ENCODE measurements at places on chromosomes 4 and X.

GRCh38 chrX:34778916-34779315, 121.8 kb upstream of the TMEM47 start:
- no peaks in the 10 kb centered on the region for H3K27me3 ChIP-seq
- no peak for DNase-seq
- H3K4me1 ChIP-seq = no peaks in the 10 kb centered on the region

GRCh38 chrX:149456476-149457245, 48.4 kb downstream of the IDS start:
- peaks cover 8% of the 10 kb centered on the region for H3K27me3 ChIP-seq
- no peaks in the 10 kb centered on the region for H3K36me3 ChIP-seq
- no peak for DNase-seq
- no peak overlapping the region for H3K27ac ChIP-seq
- no peaks in the 10 kb centered on the region for H3K4me1 ChIP-seq

DNA sequence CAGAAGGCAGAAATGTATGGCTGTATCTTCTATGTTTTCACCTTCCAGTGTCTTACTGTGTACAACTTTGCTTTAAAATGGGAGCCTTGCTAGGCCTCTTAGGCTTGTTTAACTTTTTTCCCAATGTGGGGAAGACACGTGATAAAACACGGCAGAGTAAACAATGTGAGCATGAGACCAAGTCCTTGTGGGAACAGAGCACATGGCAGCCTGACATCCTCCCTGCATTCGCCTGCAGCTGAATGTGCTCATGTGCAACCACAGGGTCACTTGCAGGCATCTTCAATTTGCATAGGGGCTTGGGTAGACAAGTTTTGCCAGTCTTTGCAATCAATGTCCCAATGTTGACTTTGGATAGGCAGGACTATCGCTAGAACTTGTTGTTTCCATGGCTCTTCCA, 91.8 kb downstream of the CCNG2 start:
- H3K4me3 ChIP-seq = no peak overlapping the region
- H3K27me3 ChIP-seq = peaks cover 3% of the 10 kb centered on the region
- no peak for DNase-seq
- no peaks in the 10 kb centered on the region for H3K36me3 ChIP-seq
- H3K27ac ChIP-seq = no peak overlapping the region

- H3K4me3 ChIP-seq = no peak overlapping the region
- no peak overlapping the region for H3K27ac ChIP-seq
- DNase-seq = no peak
Observed at GRCh38 chr4:24659241-24659961, 75.0 kb upstream of the DHX15 start.

GRCh38 chrX:13275031-13275430, 44.8 kb downstream of the ATXN3L start:
- H3K4me1 ChIP-seq = peaks cover 16% of the 10 kb centered on the region
- H3K36me3 ChIP-seq = no peaks in the 10 kb centered on the region

GRCh38 chrX:149903889-149904748, 23.1 kb downstream of the MAGEA8 start:
- H3K27ac ChIP-seq = peak overlapping the region; percentile 79
- no peaks in the 10 kb centered on the region for H3K27me3 ChIP-seq
- no peak for DNase-seq
- H3K4me3 ChIP-seq = peak overlapping the region; percentile 48
- no peaks in the 10 kb centered on the region for H3K36me3 ChIP-seq
- peaks cover 18% of the 10 kb centered on the region for H3K4me1 ChIP-seq

- no peak overlapping the region for H3K4me3 ChIP-seq
- no peak for DNase-seq
- no peaks in the 10 kb centered on the region for H3K36me3 ChIP-seq
- H3K27ac ChIP-seq = no peak overlapping the region
- peaks cover 2% of the 10 kb centered on the region for H3K27me3 ChIP-seq
Observed at GRCh38 chr4:173478201-173478912, 51.7 kb downstream of the HAND2 start.

- DNase-seq = no peak
- no peaks in the 10 kb centered on the region for H3K27me3 ChIP-seq
- no peak overlapping the region for H3K27ac ChIP-seq
- no peak overlapping the region for H3K4me3 ChIP-seq
- H3K36me3 ChIP-seq = no peaks in the 10 kb centered on the region
Observed at GRCh38 chr4:110851989-110852388, 229.1 kb upstream of the PITX2 start.

DNA sequence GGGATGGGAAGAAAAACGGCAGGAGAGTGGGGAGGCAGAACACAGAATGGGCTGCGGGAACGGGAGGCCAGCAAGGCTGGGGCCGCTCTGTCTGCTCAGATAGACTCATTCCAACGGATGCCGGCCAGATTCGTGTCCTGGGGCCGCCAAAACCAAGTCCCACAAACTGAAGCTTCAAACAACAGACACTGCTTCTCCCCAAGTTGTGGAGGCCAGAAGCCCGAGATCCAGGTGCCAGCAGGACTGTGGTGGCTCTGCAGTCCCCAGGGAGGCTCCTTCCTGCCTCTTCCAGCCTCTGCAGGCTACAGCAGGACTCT, 100.6 kb downstream of the ADRA2C start:
- no peaks in the 10 kb centered on the region for H3K4me1 ChIP-seq
- H3K27me3 ChIP-seq = peaks cover 9% of the 10 kb centered on the region
- no peaks in the 10 kb centered on the region for H3K36me3 ChIP-seq
- H3K27ac ChIP-seq = no peak overlapping the region
- no peak for DNase-seq

GRCh38 chr4:2837110-2837903, 6.3 kb upstream of the ADD1 start:
- DNase-seq = no peak
- H3K36me3 ChIP-seq = peaks cover 40% of the 10 kb centered on the region
- peaks cover 30% of the 10 kb centered on the region for H3K4me1 ChIP-seq
- peak overlapping the region; percentile 83 for H3K27ac ChIP-seq
- H3K4me3 ChIP-seq = peak overlapping the region; percentile 71

DNA sequence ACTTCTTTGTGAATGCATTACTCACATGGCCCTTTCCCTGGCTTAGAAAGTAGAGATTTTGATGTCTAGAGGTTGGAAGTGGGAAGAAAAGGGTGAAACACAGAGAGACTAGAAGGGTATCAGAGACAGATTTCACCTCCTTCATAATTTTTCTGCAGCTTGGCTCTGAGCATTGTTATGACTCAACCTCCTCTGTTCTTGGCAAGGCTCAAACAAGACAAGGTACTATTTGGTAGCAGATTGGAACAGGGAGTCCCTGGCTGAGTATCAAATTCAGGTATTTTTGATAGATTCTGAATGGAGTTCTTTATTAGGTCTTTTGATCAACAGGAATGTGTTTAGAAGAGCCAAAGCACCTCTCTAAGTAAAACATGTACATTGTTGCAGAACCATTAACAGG, 146.3 kb upstream of the CHRDL1 start:
- H3K27ac ChIP-seq = no peak overlapping the region
- H3K4me1 ChIP-seq = no peaks in the 10 kb centered on the region

GRCh38 chr4:44916411-44916810, 190.1 kb upstream of the GNPDA2 start:
- no peak for DNase-seq
- H3K36me3 ChIP-seq = no peaks in the 10 kb centered on the region
- no peak overlapping the region for H3K27ac ChIP-seq
- H3K4me3 ChIP-seq = no peak overlapping the region

DNA sequence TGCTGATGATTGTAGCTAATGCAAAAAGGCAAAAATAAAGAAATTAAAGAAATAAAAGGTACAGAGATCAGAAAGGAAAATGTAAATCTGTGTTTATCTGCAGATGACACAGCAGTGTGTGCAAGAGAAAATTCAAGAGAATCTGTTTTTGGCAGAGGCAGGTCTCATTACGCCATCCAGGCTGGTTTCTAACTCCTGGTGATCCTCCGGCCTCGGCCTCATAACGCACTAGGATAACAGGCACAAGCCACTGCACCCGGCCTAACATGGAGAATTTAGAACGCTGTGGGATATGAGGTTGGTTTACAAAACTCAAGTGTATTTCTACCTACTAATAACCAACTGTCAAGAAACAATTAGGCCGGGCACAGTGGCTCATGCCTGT, 29.4 kb downstream of the CTBP1 start:
- H3K4me3 ChIP-seq = no peak overlapping the region
- H3K27me3 ChIP-seq = no peaks in the 10 kb centered on the region
- no peak for DNase-seq
- peaks cover 63% of the 10 kb centered on the region for H3K36me3 ChIP-seq

GRCh38 chrX:15781961-15782699, 8.2 kb upstream of the ZRSR2 start:
- peaks cover 9% of the 10 kb centered on the region for H3K4me1 ChIP-seq
- no peak for DNase-seq
- H3K27me3 ChIP-seq = no peaks in the 10 kb centered on the region
- peaks cover 16% of the 10 kb centered on the region for H3K36me3 ChIP-seq

DNA sequence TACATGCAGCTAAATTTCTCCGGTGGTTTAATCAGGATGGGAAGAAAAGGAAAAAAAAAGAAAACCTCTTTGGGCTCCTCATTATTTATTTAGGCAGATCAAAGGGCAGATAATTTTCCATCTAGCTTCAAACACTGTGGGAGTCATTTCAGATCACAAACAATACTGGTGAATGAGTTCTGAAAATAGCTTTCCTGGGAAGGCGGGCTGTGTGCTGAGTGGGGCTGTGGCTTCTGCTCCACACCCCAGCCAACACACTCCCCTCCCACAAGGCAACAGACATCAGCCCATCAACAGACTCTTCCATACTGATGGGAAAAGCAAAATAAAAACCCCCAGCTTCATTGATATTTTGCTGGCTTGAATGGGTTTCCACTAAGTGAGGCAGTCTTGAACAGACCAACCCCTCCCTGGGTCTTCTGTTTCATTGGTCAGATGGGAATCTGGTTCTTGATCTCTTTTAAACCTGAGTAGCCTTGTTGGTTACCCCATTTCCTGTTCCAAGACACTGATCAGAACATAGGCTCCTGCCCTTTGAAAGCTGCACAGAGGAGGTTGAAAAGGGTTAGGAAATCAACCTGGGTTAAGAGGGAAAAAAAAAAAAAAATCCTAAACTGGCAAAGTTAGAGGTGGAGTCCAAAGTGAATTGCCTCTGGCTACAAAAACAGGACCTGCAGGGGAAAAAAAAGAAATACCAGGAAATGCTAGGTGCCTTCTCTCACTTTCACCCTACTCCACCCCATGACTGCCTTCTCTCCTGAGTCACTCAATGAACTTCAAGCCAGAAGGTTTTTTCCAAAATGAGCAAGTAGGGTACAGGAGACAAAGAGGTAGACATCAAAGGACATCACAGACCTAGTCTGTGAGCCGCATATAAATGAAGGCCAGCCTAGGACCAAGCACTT, 20.0 kb downstream of the AMOT start:
- no peak for DNase-seq
- peaks cover 13% of the 10 kb centered on the region for H3K4me1 ChIP-seq
- no peaks in the 10 kb centered on the region for H3K36me3 ChIP-seq
- no peaks in the 10 kb centered on the region for H3K27me3 ChIP-seq
- peak overlapping the region; percentile 42 for H3K27ac ChIP-seq

GRCh38 chrX:40245488-40246071, 147.8 kb upstream of the BCOR start:
- DNase-seq = no peak
- H3K36me3 ChIP-seq = no peaks in the 10 kb centered on the region
- H3K4me1 ChIP-seq = peaks cover 10% of the 10 kb centered on the region
- H3K27me3 ChIP-seq = peaks cover 2% of the 10 kb centered on the region

DNA sequence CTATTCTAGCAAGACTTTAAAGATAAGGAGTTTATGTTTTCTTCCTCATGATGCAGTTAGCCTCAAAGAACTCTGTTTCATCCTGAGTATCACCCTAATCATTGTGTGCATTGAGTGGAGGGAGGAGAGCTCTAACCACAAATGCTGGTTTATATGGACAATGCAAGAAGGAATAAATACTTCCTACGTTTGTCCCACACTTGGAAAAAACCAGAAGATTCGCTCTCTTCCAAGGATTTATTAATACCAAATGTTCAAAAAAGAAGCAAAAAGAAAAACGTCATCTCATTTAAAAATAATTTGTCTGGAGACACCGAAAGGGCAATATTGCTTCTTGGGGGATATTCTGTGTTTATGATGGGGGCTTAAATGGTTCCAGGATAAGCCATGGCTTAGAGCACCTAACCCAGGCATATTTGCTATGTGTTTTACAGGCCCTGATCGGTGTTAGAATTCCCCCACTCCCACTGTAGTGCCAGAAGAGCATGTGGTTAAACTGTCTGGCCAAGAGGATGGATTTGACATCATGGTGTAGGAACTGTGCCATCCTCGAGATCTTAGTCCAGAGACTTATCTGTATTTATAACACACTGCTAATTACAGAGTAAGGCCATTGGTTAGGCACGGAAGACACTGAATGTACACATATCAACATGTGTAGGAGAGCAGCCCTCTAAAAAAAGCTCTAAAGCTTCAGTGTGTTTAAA, 227.2 kb downstream of the ANK2 start:
- peaks cover 23% of the 10 kb centered on the region for H3K27me3 ChIP-seq
- H3K4me3 ChIP-seq = no peak overlapping the region
- no peak for DNase-seq
- no peak overlapping the region for H3K27ac ChIP-seq
- H3K4me1 ChIP-seq = no peaks in the 10 kb centered on the region
- H3K36me3 ChIP-seq = no peaks in the 10 kb centered on the region

GRCh38 chr4:91118597-91118996, 991.4 kb downstream of the CCSER1 start:
- H3K36me3 ChIP-seq = no peaks in the 10 kb centered on the region
- no peaks in the 10 kb centered on the region for H3K27me3 ChIP-seq
- no peaks in the 10 kb centered on the region for H3K4me1 ChIP-seq
- no peak overlapping the region for H3K27ac ChIP-seq

DNA sequence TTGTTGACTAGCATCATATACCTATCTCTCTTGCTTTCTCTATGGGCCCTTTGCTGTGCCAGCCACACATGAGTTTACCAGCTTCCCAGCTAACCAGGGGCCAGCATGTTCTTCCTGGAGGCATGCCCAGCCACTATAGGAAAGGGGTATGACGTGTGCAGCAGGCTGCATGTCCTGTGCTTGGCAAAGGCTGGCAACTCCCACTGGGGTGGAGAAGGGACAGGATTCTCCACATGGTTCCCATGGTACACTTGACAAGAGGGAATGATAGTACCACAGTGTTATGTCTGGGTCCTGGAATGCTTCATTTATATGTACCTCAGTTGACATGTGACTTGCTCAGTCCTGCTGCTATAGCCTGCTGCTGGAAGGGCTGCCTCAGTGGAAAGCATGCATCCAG, 78.8 kb downstream of the TMEM164 start:
- H3K4me3 ChIP-seq = no peak overlapping the region
- no peak overlapping the region for H3K27ac ChIP-seq
- H3K36me3 ChIP-seq = peaks cover 6% of the 10 kb centered on the region
- peaks cover 9% of the 10 kb centered on the region for H3K4me1 ChIP-seq
- no peak for DNase-seq

- H3K4me3 ChIP-seq = no peak overlapping the region
- no peaks in the 10 kb centered on the region for H3K36me3 ChIP-seq
- H3K27ac ChIP-seq = no peak overlapping the region
- peaks cover 7% of the 10 kb centered on the region for H3K27me3 ChIP-seq
- DNase-seq = no peak
- peaks cover 13% of the 10 kb centered on the region for H3K4me1 ChIP-seq
Observed at GRCh38 chr4:25299476-25300203, 12.9 kb upstream of the ZCCHC4 start.
